Mammary epithelial cell (primary cell): ENCODE measurements at places on chromosomes 7 and 10.

GRCh38 chr10:80451132-80451531 is 3.0 kb upstream of the TSPAN14 start:
- DNase-seq: no peak

DNA sequence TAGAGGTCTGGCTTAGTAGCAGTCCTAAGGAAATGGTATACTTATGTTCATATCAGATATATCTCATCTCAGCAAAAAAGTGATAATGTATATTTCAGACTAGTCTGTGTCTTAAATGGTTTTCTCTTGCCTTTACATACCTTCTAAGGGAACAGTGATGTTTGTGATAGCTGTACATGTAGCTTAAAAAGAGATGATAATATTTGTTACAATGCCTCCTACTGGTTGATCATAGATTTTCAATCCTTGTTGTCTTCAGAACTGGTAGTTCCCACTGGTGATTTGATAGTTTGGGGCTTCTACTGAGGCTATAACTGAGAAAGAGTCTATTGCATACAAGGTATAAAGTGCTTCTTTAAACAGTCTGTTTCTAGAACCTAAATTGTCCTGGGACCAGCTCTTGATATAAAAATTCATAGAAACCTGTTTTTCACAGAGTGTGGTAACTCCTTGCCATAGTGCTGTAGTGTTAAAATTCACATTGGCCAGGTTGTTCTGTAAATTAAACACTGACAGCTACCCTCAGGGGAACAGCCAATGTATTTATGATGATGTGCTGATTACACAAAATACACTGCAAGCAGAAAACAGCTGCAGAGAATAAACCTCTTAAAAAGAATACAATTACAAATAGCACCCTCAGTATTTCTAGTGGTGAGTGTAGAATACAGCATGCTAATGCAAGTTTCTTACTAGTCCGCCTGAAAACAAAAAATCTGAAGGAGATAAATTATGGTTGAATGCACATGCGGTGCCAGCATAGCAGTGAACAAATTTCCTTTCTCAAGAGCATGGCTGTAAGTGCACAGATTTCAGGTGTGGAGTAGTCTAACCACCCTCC is 90.3 kb downstream of the BTRC start:
- DNase-seq: no peak

DNA sequence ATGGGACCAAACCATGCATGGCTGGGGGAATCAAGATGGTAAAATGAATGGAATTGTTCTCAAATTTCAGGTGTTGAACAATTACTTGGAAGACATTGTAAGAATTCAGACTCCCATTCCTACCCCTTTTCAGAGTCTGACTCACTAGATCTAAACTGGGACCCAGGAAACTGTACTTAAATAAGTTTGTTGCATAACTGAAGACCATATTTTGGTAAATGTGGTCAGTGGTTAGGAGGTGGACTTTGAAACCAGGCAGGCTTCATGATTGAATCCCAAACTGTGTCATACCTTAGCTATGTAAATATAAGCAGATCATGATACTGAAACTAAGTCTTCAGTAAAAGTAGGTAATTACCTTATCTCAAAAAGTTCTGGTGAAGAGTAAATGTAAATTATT is 41.7 kb downstream of the ZWINT start:
- DNase-seq: peak; percentile 95

- DNase-seq: no peak
These were observed 254.8 kb downstream of the INHBA start for GRCh38 chr7:41448104-41448503.

DNA sequence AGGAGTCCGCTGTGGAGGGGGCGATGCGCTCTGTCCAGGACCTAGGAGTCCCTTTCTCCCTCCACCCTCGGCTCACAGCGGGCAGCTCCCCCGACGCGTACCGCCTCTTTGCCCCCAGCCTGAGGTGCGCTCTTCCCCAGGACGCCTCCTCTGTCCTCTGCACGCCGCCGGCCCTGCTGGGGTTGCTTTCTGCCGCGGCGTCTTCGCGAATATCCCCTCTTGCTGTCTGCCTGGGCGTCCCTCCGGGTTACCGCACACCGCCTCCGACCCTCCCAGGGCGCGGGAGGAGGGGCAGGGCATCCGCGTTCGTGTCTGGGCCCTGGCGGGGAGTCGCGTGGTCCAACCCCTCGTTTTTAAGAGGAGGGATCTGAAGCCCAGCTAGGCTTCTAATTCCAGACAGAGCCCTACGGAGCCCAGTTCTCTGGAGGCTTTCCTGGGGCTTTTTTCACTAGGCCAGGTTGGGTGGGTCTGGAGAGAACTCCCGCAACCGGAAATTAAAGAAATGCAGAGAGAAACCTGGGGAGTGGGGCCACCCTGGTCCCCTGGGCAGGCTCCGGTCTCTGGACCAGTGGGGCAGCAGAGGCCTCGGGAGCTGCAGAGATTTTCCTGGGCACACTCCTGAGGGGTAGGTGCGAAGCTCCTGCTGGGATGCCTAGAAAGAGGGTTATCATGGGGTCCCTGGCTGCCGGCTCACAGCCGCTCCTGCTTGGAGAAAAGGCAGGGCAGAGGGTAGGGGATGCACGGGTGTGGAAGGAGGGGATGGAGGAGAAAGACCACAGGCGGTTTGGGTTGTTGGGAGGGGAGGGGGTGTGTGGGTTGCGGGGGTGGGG is 166.9 kb downstream of the UBE2H start:
- no peak for DNase-seq

GRCh38 chr10:132237871-132238270 is 51.1 kb downstream of the DPYSL4 start:
- no peak for DNase-seq

- no peak for DNase-seq
These were observed 538.7 kb downstream of the DNAJB6 start for GRCh38 chr7:157875230-157876179.

DNA sequence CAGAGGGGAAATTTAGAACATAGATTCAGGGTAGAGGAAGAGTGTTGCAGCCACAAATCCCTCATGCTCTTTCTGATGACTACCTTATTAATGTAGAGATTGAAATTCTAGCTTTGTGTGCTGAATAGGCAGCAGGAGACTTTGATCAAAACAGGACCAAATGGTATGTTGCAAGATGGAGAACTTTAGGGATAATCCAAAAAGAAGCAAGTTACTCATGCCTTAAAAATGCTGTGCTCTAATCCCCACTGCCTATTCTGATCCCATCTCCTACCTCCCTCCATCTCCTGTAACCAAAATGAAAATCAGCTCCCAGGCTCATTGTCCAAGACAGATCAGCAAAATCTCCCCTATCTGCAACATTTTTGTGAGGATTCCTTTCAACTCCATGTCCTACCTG is 31.3 kb downstream of the CH25H start:
- DNase-seq: no peak

DNA sequence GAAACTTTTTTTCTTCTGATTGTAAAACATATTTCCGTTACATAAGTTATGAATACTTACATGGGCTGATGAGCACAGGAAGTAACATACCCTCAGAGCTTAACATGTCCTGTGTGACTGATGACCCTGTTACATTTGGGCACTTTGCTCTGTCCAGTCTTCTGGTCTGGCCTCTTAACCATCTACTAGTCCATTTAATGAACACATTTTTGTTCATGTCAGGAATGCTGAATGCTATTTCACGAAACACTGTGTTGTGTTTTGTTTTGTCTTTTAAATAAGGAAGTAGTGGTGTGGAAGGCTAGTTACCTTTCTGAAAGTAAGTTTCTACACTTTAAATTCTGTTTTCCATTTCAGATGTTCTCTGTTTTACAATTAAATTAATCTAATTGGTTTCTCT is 77.7 kb downstream of the RBM33 start:
- no peak for DNase-seq

DNA sequence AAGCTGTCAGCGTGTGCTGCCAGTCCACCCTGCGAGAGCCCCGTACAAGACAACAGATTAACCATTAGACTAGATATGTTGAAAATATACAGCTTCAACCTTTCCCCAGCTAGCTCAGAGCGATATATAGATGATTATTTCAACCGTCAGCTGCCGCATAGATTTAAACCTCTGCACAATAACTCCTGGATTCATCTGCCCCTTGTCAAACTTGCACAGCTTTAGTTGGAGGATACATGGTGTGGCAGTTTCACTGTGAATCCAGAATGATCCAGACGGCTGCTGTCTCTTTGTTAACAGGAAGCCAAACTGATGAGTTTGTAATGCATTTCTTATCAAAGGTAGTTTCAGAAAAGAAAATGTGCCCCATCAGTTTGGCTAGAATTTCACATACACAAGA is 659.7 kb downstream of the KCNMA1 start:
- no peak for DNase-seq

DNA sequence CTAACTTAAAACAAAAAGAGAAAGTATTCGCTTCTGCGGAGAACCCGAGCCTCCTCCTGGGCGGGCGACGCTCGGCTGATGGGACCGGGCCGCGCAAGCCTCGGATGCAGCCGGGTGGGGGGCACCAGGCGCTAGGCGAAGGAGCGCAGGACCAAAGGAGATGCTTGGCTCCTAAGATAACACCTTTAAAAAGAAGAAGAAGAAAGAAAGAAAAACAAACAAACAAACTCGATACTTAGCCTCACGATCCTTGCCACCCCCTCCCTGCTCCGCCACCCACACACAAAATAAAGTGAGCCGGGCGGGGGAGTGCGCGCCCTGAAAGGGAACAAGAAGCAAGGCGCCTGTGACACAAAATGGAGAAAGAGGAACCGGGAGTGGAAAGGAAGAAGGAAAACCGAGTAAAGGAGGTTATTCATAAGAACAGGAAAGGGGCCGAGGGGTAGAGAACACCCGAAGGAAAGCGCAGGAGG is 34.0 kb upstream of the EBLN1 start:
- peak; percentile 57 for DNase-seq

DNA sequence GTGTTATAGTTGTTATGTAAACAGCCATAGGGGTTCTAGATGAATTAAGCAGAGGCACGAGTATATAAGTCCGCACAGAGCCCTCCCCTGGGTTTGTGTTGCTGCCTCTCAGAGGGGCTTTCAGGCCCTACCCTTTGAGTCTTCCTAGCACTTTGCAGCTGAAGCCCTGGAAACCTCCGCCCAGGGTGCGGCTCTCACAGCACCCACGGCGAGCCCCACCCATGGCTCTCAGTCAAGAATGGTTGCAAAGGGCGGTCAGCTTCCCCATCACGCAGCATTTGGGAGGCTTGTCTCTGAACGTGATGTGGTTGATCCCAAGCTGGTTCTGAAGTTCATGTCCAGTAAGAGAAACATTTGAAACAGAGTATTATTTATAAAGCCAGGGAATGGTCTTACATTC is 18.8 kb upstream of the INSIG1 start:
- DNase-seq: no peak

DNA sequence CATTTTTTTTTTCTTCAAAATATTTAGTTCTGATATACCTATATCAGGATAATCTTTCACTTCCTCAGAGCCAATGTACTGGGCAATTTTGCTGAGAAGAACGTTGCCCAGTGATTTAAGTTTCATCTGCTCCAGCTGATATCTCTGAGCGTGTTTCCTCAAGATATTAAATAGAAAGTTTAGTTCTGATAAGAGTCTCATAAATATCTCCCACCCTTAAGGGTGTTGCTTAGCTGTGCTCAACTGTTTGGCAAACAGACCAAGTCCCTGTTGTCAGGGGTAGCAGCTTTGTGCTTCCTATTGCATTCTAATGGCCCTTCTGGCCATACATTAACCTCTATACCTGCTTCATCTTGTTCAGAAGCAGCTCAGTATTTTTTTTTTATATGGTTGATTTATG is 84.7 kb upstream of the GPR141 start:
- no peak for DNase-seq

DNA sequence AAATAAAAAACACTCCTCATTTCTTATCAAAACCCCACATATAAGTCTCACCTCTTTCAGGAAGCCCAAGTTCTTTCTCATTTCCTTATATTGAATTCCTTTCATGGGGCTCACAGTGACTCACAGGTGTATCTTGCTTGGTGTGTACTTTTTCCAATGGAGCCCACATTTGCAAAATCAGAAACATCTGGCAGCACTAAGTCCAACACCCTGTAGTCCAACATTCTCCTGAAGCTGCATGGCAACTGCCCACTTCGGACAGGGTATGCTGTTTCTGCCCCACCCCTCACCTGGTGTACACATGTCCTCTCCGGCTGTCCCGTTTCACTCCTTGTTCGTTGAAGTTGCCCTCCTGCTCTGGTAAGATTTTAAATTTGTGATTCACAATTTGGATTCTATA is 544.1 kb downstream of the SORCS3 start:
- peak; percentile 13 for DNase-seq

DNA sequence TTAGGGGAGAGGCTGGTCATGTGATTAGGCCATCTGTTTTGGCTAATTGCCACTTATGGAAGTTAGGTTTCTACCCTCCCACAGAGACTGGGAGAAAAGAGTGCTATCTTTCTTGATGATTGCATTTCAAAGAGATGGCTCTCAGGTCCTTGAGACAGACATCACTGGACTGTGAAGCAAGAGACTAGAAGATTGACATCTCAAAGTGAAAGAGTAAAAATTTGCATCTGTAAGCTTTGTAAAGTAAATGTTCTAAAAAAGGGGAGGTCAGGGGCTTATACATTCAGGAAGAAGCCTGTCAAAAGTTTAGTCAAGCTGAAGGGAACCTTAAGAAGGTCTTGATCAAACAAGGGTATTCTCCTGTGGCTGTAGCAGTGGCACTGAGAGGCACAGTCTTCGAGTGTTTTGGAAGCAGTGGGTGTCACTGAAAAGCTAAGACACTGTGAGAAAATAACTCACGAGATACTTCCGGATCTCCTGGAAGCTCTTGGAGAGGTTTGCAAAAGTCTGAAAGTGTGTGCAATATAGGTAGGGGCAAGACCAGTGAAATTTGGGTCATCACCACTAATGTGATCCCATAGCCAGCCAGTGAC is 342.1 kb downstream of the PHF14 start:
- DNase-seq: no peak

DNA sequence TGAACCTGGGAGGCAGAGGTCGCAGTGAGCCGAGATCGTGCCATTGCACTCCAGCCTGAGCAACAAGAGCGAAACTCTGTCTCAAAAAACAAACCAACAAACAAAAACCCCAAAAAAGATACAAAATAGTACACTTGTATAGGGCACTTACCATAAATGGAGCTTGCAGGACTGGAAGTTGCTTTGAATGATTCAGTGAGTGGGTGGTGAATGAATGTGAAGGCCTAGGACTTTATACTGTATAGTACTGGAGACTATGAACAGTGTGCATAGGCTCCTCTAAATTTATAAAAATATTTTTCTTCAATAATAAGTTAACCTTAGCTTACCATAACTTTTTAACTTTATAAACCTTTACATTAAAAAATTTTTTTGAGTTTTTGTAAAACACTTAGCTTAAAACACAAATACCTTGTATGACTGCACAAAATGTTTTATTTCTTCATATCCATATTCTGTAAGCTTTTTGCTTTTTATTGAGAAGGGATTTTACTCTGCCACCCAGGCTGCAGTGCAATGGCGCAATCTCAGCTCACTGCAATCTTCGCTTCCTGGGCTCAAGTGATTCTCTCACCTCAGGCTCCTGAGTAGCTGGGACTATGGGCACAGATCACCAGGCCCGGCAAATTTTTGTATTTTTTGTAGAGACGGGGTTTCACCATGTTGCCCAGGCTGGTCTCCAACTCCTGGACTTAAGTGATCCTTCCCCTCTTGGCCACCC is 6.9 kb upstream of the H2AZ2 start:
- no peak for DNase-seq

DNA sequence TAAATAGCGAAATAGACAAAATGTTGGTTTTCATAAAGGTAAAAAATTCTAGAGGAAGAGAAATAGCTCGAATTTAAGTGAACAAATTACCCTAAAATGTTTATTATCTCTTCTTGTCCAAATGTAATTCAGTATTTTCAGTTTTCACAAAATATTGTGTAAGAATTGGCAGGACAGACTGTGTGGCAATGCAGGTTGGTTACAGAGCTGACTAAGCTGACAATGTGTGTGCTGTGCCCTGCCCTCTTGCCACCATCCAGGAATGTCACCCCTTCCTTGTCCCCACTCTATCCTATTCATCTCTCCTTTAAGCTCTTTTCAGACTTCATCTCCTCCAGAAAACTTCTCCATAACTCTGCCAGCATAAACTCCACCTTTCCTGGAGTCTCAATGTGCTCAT is 46.1 kb downstream of the COL28A1 start:
- DNase-seq: peak; percentile 14
